Suppressor macrophage treated with lipopolysaccharide for 4 hours (primary cell): ENCODE measurements at places on chromosomes 5 and 9.

- no peak for DNase-seq
Measured at GRCh38 chr9:76525196-76525595, 66.2 kb downstream of the GCNT1 start.

GRCh38 chr5:114118511-114118910 lies 243.4 kb upstream of the KCNN2 start:
- DNase-seq, result no peak

DNA sequence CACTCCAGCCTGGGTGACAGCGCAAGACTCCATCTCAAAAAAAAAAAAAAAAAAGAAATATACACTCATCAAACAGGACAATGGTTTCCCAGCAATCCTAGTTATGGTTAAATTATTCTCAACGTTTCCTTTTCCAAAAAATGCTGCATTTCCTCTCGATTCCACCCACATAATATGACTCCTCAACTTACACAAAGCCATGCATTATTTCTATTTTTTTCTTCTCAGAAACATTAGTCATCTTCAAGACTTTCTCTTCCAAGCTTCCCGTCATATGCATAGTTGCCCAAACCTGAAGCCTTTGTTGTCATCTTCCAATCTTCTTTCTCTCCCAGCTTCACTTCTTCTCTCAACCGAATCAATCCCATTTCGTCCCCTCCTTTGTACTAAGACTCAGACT lies 61.4 kb upstream of the RANBP6 start:
- DNase-seq, result peak; percentile 20

DNA sequence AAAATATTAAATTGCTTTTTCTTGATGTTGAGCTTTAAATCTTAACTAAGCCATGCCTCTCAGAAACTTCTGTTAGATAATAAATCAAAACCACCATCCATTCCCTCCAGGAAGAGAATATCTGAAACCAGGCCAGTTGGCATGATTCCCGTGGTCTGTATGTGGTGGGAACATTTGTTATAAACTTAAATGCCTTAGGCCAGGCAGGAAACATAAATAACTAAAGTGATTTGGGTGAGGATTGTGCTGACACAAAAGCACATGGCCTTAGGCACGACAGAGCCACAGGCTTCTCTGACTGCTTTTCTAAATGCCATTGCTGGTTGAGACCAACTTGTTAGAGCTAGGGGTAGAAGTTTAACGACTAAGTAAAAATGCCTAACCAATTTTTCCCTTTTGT lies 255.9 kb downstream of the GABRG2 start:
- DNase-seq, result no peak
